ENCODE measurements at places on chromosomes 1 and 21.

DNA sequence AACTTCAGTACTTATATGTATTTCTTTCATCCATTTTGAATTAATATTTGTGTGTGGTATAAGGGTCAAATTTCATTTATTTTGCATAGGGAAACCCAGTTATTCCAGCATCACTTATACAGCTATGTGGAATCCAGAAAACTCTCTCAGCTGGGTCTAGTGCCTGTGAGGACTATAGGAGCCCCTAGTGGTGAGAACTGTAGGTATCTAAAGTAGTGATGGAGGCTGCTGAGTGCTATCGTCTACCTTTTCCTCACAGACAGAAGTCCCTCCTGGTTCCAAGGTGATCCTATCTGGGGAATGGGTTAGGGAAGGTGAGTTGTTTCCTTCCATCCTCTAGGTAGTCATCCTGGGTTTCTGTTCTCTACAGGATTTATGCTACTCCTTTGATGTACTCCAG, 352.0 kb upstream of the C1orf87 start:
- no peak for DNase-seq

DNA sequence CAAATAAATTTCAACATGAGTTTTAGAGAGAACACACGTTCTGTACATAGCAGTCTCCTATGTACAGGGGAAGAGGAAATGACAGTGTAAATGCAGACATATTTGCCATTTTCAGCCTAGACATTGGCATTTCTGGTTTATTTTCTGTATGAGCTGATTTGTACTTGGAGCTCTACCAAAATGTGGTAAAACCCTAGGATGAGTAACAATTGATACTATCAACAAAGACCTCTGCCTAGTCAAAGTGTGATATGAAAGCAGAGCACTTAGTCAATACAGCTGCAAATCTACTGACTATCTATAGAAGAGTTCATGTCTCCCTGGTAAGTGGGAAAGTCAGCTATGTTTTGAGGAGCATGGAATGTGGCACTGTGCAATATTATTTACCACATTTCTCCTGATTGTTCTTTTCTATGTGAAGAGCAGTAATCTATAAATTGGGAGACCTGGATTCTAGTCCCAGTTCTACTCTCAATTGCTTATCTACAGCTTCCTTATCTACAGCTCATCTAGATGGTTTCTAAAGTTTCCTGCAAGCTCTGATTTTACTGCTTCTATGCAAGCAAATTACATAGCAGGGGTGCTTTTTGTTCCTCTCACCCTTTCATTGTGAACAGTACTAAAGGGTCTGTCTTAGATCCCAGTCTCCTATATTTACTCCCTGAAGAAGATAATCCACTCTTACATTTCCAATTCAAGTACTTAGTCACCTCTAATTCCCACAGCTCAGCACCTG, 334.2 kb downstream of the NTNG1 start:
- no peak for DNase-seq

DNA sequence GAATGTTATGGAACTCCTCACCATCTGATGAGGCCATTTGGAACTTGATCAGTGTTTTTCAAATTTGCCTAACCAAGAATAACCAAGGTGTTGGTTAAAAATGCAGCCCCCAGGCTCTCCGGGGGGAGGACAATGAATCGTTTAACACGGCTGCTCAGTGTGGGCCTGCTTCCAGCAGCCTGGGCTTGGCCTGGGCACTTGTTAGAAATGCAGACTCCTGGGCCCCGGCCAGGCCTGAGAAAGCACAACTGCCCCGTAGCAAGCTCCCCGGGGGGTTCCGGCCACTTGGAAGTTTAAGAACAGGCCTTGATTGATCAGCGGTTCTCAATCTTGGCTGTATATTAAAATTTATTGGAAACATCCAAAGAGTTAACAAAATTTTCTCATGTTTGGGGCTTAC, 22.8 kb upstream of the C2CD2 start:
- DNase-seq, result no peak

- no peak for DNase-seq
These were observed 45.9 kb upstream of the KIF26B start for GRCh38 chr1:245108909-245109308.

- DNase-seq, result peak; percentile 53
These were observed 29.4 kb upstream of the CD2 start for GRCh38 chr1:116724765-116725375.

DNA sequence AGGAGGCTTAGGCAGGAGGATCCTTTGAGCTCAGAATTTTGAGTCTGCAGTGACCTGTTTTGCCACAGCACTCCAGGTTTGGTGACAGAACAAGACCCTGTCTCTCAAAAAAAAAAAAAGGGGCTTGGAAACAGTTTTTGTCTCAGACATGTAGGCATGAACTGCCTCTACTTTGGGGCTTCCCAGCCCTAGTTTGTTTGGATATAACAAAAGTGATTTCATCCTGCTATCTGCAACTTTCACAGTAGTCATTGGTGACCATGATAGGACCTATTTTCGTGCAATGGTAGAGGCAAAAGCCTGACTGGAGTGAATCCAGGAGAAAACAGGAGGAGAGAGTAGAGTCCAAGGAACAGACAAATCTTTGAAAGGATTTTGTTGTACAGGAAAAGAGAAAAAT, 20.3 kb upstream of the EVI5 start:
- no peak for DNase-seq

- DNase-seq, result no peak
These were observed 202.4 kb downstream of the TOMM20 start for GRCh38 chr1:234926264-234926558.

DNA sequence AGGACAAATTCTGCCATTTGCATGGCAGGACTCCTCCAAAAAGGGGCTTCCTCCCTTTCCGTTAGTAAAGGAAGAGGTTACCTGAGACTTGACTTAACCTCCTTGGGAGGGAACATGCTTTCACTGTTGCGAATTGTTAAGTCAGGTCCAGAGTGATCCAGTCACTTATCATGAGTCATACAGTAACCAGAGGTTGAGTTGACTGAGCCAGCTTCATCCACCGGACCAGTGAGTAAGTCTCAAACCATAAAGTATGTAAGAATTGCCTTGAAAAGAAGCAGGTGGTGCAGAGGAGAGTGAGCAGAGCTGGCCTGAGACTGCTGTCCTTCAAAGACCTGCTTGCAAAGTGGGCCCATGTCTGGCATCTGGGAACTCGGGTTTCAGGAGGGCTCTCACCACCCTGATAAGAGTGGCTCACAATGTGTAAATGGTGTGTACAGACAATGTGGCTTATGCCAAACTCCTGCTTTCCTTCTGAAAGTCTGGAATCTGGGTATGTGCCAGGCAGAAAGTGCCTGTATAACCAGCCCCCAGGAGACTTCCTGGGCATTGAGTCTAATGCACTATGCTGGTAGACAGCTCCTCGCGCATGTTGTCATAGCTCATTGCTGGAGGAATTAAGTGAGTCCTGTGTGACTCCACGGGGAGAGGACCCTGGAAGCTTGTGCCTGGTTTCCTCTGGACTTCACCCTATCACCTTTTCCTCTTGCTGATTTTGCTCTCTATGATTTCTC, 84.3 kb upstream of the KLHDC7A start:
- DNase-seq, result no peak

- DNase-seq, result no peak
These were observed 48.2 kb downstream of the SLC9A1 start for GRCh38 chr1:27106561-27107323.

- DNase-seq, result no peak
These were observed 37.5 kb downstream of the TLR5 start for GRCh38 chr1:223105568-223105967.

- no peak for DNase-seq
These were observed 6.8 kb downstream of the TSPEAR start for GRCh38 chr21:44704636-44705001.

- DNase-seq, result no peak
These were observed 53.4 kb downstream of the MPZL1 start for GRCh38 chr1:167775178-167775577.

DNA sequence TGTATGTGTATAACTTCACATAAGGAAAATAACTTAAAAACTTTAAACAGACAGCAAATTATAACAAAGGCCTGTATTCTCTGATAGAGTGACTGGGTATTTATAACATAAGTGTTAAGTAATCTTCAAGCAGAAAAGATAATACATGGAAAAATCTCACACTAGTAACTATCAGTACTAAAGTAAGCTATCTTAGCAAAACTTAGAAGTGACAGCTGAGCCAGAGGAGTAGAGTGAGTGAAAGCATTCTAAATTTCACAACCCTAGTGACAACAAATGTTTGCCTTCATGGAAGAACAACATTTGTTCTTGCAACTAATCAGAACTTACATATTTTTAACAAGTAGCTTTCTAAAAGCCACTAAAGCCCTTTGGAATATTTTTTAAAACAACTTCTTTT, 74.5 kb upstream of the B3GALT2 start:
- DNase-seq, result no peak

- DNase-seq, result no peak
These were observed 13.9 kb downstream of the SERTAD4 start for GRCh38 chr1:210246447-210246846.

DNA sequence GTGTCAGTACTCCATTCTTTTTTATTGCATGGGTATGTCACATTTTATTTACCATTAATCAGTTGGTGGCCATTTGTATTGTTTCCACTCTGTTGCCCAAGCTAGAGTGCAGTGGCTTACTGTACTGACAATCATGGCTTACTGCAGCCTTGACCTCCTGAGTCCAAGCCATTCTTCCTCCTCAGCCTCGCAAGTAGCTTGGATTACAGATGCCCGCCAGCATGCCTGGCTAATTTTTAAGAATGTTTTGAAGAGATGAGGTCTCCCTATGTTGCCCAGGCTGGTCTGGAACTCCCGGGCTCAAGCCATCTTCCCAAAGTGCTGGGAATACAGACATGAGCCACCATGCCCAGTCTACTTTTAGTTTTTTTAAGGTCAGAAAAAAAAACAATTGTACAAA, 813 bp upstream of the SFT2D2 start:
- DNase-seq, result no peak

DNA sequence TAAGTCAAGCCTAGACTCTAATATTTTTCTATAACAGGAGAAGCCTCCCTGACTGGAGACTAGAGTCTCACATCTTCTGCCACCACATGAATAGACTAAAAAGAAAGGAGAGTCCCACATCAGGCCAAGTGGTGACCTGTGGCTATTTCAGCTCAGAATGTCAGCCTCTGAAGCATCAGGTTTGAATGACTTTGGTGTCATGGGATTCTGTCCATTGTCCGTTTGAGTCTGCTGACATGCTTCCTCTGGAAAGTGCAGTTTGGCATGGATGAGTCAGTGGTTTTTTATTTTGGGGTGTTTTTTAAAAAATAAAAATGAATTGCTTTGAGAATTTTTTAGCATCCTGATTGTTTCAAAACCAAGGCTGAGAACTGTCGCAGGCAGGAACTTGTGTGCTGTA, 19.5 kb downstream of the DYRK3 start:
- no peak for DNase-seq

DNA sequence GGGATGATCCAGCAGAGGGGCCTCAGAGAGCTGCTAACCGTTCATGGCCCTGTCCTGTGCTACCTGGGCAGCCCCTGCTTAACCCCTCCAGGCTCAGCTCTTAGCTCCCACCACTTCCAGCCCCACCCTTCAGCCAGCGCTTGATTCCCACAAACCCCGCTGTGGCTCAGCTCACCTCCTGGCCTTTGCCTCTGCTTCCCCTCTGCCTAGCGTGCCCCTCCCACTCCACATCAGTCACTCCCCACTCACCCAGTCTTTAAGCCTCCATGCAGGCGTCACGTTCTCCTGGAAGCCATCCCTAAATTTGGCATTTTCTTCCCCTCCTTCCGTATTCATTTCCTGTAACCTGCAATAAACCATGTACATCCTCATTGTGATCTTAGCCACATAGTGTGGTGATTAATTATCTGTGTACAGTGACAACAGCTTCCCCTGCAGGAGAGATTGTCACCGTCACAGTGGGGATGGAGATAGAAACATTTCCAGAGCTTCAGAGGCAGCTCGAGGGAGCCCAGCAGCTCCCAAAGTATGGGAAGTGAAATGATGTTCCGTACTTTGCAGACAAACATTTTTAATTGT, 65.5 kb downstream of the EPHB2 start:
- DNase-seq, result no peak

DNA sequence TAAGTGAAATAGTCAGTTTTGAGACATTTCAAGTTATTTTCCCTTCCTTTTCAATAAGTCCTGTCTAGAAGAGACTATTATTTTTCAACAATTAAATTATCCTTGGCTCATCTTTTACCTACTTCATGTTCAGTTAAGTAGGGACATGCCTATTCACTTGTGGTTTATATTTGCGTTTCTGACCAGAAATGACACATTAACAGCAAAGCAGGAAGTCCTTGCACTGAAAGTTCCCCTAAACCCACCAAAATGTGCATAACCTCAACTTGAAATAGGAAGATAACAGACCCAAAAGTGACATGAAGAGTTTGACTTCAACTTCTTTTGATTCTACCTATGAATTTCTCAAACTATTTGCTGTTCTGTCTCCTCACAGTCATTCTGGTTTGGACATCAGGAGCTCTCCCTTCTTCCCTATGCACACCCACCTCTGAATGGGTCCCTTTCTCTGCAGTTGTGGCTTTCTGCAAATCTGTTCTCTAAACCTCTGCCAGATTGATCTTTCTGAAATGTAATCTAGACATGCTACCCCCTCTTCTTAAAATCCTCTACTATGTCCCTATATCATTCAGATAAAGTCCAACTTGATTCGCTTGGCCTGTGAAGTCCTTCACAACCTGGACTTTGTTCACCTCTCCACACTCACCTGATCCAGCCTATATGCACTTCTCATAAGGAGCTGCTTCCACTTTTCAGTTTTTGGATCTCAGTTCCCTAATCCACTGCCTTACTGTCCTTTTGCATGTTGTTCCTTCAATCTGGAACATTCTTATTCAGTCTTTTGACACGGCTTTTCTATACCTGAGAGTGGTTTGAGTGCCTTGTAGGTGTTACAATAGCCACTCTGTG, 661.5 kb upstream of the ADGRL4 start:
- DNase-seq, result no peak

DNA sequence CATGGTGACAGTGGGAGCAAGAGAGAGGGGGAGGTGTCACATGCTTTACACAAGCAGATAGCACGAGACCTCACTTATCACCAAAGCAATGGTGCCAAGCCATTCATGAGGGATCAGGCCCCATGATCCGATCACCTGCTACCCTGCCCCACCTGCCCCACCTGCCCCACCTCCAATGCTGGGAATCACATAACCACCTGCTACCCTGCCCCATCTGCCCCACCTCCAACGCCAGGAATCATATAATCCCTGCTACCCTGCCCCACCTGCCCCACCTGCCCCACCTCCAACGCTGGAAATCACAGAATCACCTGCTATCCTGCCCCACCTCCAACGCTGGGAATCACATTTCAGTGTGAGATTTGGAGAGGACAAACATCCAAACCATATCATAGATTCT, 10.6 kb upstream of the AIRE start:
- no peak for DNase-seq

- no peak for DNase-seq
These were observed 392.7 kb downstream of the SMYD3 start for GRCh38 chr1:246114369-246114768.

GRCh38 chr1:19219451-19219850, 9.4 kb upstream of the UBR4 start:
- DNase-seq, result no peak

GRCh38 chr1:125065092-125065820, 3880.5 kb downstream of the SRGAP2C start:
- no peak for DNase-seq
